G401 (cell line): ENCODE measurements at places on chromosomes 3 and 15.

GRCh38 chr3:89368846-89369245 is 261.4 kb downstream of the EPHA3 start:
- no peak for DNase-seq

GRCh38 chr3:157606852-157607197 is 103.6 kb upstream of the VEPH1 start:
- DNase-seq: no peak

DNA sequence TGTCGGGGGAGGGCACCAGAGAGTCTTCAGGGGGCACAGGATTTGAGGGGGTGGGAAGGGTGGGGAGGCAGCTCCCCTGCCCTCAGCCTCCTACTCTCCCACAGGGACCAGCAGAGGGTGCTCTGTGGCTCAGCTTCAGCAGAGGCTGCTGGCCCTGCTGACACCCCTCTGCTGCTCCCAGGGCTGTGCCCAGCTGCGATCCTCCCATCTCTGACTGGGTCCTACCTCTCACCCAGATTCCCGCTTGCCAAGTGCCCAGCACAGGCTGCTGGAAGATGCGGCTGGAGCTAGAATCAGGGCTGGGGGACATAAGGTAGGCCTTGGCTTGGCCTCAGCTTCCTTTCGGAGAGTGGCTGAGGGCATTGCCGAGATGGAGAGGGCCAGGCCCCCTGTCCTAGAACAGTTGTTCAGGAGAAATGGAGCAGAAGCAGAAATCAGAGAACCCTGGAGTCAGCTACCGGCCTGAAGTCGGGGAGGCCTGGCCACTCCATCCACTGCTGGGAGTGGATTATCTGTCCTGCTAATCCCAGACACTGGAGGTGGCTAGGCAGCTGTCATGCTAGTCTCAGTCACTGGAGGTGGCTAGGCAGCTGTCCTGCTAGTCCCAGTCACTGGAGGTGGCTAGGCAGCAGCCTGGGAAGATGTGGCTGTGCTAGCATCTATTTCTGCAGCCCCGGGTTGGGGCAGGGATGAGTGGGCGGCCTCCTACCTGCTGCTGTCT is 3.9 kb downstream of the GRM2 start:
- no peak for DNase-seq

DNA sequence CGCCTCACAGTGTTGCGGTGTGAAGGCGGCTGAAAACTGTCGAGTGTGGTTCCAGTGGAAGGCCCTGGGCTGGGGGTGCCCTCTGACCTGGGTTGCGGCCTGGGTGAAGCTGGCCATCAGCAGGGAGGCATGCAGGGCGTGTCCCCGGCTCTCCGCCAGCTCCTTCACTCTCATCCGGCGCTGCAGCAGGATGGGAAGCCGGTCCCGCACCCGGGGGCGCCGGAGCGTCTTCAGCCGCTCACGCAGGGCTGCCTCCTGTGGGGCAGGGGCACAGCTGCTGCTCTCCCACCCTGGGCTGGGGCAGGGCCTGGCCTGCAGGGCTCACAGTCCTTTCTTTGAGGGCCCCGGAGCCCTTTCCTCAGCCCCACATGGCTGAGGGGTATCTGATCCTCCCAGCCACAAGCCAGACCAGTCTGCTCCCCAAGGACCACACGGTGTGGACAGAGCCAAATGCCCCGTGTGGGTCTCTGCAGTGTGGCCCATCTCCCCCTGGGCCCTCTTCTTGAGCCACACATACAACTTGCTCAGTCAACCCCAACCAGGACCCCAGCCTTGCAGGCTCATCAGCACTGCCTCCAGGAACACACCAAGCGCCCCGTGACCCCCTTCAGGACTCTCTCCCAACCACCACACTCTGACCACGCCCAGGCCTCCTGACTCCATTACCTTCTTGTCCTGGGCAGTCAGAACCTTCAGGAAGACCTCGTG is 26.8 kb downstream of the SPTBN5 start:
- no peak for DNase-seq

- DNase-seq: no peak
Observed at GRCh38 chr15:75230016-75230343, 28.2 kb upstream of the GOLGA6C start.

GRCh38 chr3:18224426-18224825 is 200.7 kb downstream of the SATB1 start:
- DNase-seq: no peak

- DNase-seq: no peak
Observed at GRCh38 chr3:181999314-181999713, 287.6 kb downstream of the SOX2 start.

DNA sequence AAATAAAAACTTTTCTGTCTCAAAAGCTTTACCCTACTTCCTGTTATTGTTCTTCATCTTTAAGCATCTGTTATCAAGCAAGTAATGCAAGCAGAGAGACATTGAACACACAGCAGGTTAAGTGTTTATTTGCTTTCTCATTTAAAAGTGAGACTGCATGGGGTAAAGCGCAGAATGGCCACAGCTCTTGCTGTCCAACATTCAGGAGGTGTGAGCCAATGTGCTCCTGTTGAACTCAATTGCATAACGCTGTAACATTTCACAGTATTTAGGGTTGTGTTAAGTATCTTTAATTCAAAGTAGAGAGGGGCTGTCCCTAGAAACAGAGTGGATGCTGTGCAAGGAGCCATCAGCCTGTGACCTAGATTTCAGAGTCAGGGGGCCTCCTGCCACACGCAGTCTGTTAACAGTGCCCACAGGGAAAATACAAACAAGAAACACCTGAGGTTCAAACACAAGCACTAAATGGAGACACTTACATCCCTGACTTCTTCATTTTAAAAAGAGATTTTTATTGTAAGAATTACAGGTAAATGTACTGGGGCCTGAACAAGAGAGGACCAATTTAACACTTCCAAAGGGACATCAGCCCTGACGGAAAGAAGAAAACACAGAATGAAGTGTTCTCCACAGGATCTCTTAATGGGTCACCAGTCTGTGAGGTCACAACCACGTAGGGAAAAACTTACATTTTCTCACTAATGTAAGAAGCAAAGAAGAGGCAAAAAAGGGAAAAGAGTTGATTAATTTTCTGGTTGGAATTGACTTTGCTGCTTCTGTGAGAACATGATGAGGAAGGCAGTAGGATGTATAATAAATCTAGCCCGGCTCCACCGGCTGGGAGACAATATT is 815.1 kb downstream of the VGLL3 start:
- peak; percentile 7 for DNase-seq

GRCh38 chr3:10599444-10599843 is 94.1 kb upstream of the ATP2B2 start:
- no peak for DNase-seq

- DNase-seq: no peak
Observed at GRCh38 chr3:117736846-117737245, 1027.3 kb downstream of the TUSC7 start.

DNA sequence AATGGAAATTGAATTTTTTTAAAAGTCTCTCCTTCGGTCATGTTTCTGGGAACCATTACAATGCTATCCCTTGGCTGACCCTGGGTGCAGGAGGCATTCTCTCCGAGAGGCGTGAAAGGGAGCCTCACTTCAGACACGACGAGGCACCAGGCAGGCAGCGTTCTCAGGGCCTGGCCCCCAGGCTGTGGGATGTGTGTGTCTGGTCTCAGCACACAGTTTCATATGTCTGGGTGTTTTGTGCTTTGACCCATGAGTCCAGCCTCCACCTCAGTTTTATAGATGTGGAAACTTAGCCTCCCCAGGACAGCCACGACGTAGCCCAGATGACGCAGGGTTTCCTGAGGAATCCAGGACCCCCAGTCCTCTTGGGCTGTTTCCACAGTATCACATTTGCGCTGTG is 34.0 kb downstream of the FGD5 start:
- DNase-seq: no peak

DNA sequence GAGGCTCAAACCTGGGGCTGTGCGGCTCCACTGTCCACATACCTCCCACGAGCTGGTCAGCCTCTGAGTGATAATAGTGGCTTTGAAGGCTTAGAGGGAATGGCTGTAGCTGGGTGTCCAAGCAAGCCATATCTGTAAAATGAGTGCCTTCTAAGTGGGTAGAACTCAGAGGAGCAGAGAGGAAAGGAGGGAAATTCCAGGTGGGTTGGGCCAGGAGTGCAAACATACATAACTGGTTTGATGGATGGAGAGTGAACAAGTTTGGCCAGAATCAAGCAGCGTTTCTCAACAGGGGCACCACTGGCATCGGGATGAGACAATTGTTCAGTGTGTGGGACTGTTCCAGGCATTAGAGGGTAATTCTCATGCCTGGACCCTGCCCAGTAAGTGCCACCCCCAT is 91.1 kb downstream of the ASB7 start:
- DNase-seq: no peak

- DNase-seq: no peak
Observed at GRCh38 chr3:132626955-132627354, 29.9 kb downstream of the ACKR4 start.

DNA sequence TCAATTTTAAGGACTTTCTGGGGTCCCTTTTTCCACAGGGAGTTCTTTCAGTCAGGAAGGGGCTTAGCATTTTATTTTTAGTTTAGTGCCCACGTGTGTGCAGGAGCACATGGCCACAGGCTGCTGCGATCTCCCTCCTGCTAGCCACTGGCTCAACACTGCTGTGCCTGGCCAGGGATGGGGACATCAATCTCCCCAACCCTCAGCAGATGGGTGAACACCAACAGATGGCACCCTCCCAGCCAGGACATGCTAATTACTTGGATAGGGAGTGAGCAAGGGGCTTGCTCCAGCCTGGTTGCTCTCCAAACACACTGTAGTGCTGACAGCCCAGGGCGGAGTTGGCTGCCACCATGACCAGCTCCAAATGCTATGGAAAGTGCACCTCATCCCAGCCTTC is 7.4 kb upstream of the RIOX2 start:
- no peak for DNase-seq

- DNase-seq: no peak
Observed at GRCh38 chr15:52518487-52519371, 10.0 kb downstream of the MYO5A start.

DNA sequence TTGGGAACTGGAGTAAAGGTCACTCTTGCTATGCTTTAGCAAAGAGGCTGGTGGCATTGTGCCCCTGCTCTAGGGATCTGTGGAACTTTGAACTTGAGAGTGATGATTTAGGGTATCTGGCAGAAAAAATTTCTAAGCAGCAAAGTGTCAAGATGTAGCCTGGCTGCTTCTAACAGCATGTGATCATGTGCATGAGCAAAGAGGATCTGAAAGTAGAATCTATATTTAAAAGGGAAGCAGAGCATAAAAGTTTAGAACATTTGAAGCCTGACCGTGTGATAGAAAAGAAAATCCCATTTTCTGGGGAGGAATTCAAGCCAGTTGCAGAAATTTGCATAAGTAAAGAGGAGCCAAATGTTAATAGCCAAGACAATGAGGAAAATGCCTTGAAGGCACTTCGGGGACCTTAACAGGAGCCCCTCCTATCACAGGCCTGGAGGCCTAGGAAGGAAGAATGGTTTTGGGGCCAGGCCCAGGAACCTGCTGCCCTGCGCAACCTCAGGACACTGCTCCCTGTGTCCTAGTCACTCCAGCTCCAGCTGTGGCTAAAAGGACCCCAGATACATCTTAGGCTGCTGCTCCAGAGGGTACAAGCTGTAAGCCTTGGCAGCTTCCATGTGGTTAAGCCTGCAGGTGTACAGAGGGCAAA is 212.2 kb upstream of the LINGO1 start:
- no peak for DNase-seq

- no peak for DNase-seq
Observed at GRCh38 chr15:76684002-76684401, 221.1 kb downstream of the SCAPER start.

GRCh38 chr15:58694641-58695398 is 54.7 kb downstream of the ADAM10 start:
- peak; percentile 46 for DNase-seq

DNA sequence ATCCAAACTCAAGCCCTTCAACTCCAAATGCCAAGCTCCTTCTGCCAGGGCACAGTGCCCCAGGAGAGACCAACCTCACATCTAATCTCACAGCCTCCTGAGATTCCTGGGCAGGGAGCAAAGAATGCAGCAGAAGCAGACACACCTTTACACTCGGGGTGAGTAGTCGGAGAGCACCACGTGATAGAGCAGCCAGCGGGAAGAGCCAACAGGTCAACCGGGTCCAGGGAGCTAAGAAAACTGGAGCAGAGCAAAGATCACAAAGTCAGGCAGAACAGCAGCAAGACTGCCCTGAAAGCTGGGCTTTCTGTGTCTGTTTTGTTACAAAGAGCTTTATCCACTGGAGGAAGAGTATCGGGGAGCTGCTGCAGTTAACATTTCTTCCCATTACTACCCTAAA is 4.2 kb downstream of the B3GALNT1 start:
- DNase-seq: no peak

GRCh38 chr3:126827121-126827520 is 123.1 kb downstream of the CHCHD6 start:
- no peak for DNase-seq

DNA sequence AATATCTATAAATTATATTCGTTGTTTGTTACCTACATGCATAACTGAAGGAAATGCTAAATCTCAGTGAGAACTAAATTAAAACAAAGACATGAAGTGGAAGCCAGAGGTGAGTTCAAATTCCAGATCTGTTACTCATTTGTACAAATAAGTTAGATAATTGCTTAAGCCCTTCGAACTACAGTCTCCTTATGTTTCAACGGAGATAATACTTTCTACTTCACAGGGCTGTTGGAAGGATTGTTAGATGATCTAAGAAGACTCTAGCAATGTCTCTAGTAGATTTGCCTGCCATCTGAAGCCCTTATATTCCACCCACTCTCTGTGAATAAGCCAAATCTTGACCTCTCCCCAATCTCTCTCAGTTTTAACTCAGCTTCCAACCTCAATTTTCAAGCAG is 125.8 kb downstream of the P2RY1 start:
- DNase-seq: no peak

DNA sequence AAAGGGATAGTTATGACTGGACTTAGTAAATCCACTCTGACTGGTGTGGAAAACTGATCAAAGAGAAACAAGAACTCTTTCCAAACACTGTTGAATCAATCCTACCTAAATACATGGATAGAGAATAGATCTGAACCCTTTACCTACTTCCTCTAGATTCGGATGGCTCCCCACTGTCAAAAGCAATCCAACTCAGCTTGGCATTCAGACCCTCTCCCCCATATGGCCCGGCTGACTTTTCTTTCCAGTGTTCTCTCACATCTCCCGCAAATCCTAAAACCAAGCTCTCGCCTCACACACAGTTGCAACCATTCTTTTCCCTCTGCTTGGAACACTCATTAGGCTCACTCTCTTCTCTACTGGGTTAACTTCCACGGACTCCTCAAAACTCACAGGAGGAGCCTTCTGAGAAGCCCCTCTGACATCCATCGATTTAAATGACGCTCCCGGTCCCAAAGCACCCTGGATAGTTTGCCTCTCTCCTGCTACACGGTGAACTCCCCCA is 639 bp downstream of the SPICE1 start:
- DNase-seq: no peak

- DNase-seq: no peak
Observed at GRCh38 chr15:52082197-52083036, 30.2 kb downstream of the BCL2L10 start.

- no peak for DNase-seq
Observed at GRCh38 chr3:177221744-177222143, 24.5 kb upstream of the TBL1XR1 start.

DNA sequence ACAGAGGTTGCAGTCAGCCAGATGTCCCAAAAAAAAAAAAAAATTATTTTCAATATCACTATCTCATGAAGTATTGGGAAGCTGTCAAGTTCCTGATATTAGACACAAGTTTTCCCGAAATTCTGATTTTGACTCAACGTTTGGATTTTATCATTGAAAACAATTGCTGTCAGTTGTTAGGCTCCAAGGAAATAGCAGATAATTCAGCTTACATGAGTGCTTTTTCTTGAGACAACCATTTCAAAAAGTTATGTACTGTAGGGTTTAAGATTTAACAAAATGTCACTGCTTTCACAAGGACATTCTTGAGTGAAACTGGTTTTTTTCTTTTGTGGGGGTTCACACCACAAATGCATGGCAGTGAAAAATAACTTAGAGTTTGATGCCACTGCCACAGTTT is 9.3 kb upstream of the SETD5 start:
- DNase-seq: no peak

- no peak for DNase-seq
Observed at GRCh38 chr3:128573707-128574162, 76.9 kb downstream of the RPN1 start.
